ENCODE measurements at places on chromosomes 7 and 10. TPM values are rescaled to one million over a fixed set of nuclear protein-coding genes. Genes with fewer than 3 reads are reported as not detected.

DNA sequence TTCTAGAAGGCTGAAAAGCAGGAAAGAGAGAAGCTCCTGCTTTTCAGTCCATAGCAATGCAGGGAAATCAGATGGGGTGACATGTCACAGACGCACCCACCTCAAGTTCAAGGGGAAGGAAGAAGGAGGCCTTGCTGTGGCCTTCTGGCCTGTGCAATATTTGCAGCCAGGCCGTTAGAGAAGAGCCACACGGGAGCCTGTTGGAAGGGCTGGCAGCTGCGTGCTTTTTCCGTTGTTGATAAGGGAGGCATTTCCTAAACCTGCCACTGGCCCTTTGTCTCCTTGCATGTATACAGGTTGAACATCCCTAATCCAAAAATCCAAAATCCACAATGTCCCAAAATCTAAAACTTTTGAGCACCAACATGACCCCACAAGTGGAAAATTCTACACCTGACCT is 492.5 kb upstream of the ZMIZ1 start:
- H3K27me3 ChIP-seq = peaks cover under 1% of the 10 kb centered on the region
- H3K36me3 ChIP-seq = no peaks in the 10 kb centered on the region
- no peak overlapping the region for H3K4me3 ChIP-seq
- no peak for DNase-seq
- no peak overlapping the region for H3K27ac ChIP-seq
- H3K4me1 ChIP-seq = peaks cover 19% of the 10 kb centered on the region

- H3K4me3 ChIP-seq = peak overlapping the region; percentile 19
- no peaks in the 10 kb centered on the region for H3K36me3 ChIP-seq
- H3K4me1 ChIP-seq = peaks cover 48% of the 10 kb centered on the region
- peak overlapping the region; percentile 82 for H3K27ac ChIP-seq
- no peak for DNase-seq
Observed at GRCh38 chr10:132420981-132421846, 24.2 kb downstream of the PWWP2B start.

GRCh38 chr10:91096274-91096673 is 124.2 kb upstream of the PCGF5 start:
- H3K27me3 ChIP-seq = peaks cover 2% of the 10 kb centered on the region
- peaks cover 4% of the 10 kb centered on the region for H3K4me1 ChIP-seq
- no peak overlapping the region for H3K4me3 ChIP-seq
- no peak overlapping the region for H3K27ac ChIP-seq
- peaks cover 9% of the 10 kb centered on the region for H3K36me3 ChIP-seq

GRCh38 chr7:96921771-96922170 is 83.6 kb upstream of the DLX6 start:
- H3K4me3 ChIP-seq = no peak overlapping the region
- peaks cover 18% of the 10 kb centered on the region for H3K27me3 ChIP-seq
- no peak overlapping the region for H3K27ac ChIP-seq
- DNase-seq = no peak

GRCh38 chr7:154886591-154886990 is 116.3 kb downstream of the PAXIP1 start:
- H3K27me3 ChIP-seq = no peaks in the 10 kb centered on the region
- H3K4me1 ChIP-seq = no peaks in the 10 kb centered on the region
- no peak for DNase-seq
- no peaks in the 10 kb centered on the region for H3K36me3 ChIP-seq
- H3K27ac ChIP-seq = no peak overlapping the region

DNA sequence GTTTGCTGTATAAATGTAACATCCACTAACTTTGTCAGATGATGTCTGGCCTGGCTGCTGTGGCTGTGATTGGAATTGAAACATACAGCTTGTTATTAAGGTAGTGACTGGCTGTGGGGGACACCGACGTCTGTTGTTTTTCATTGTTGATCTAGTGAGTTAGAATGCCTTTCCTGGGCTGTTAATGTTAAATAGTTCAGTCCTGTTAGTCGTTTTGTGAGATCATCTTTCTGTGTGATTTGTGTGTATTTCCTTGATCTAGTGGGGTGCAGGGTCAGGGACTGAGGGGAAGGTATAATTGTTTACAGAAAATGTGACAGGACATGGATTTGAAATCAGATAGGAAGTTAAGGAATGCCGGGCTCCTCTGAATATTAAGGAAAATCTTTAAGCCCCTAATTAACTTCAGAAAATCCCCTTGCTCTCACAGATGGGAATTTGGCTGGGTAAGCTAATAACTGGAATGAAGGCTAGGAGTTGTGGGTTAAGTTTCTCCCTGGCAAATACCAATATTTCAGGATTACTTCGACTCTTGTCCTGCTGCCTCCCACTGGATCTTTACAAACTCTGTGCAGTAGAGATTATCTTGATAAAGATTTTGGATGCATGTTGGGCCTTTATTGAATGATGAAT is 163.1 kb downstream of the AUTS2 start:
- H3K27me3 ChIP-seq = no peaks in the 10 kb centered on the region
- no peak for DNase-seq
- H3K4me1 ChIP-seq = peaks cover 23% of the 10 kb centered on the region
- H3K4me3 ChIP-seq = no peak overlapping the region

DNA sequence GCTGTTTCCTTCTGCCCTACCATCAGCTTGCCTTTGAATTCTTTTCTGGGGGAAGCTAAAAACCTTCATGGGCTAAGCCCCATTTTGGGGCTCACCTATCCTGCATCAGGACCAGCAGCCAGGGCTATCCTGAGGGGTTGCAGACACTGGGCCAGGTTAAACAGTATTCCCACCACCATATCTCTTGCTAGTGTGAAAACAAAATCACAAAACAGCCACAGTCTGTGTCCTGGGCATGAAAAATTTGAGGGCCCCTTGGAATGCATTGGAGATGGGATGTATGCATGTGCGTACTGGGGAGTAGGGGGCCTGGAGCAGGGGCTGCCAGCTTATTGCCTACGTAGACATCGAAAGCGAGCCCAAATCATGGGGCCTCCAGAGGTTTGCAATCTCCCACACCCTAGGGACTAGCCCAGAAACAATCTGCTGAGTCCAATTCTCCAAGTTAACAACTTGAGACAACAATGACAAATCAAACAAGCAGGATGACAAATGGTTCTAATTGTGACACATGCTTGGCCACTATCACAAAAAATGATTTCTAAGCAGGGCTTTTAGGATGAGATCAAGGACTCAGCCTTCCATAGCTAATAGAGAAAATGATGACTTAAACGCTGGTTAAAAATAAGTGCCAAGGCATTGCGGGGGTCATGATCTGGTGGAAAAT is 557.1 kb downstream of the KCNMA1 start:
- no peak for DNase-seq
- H3K27ac ChIP-seq = no peak overlapping the region
- peaks cover 23% of the 10 kb centered on the region for H3K36me3 ChIP-seq

DNA sequence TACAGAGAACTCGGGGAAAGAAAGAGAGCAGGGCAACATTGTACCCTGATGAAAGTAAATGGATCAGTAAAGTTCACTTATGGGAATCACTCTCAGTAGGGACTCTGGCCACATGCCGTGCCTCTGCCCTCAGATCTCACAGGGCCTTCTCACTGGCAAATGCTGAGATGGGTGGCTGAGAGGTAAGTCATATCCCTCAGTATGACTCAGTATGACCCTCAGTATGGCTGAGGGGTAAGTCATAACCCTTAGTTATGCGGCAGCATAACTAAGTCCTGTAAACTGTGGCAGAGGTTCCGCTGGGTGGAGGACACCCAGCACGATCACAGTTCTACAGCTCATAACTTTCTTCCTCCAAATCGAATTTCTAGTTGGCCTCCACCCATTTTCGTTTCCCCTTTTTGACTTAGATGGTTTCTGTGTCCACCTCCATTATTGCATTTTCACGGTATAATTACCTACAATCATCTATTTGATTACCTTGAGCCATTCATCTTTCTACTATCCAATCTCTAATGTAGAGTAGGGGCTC is 26.5 kb upstream of the WNT16 start:
- H3K4me3 ChIP-seq = no peak overlapping the region
- H3K4me1 ChIP-seq = peaks cover 31% of the 10 kb centered on the region
- no peak overlapping the region for H3K27ac ChIP-seq
- no peak for DNase-seq

- no peaks in the 10 kb centered on the region for H3K27me3 ChIP-seq
- no peak overlapping the region for H3K4me3 ChIP-seq
- H3K36me3 ChIP-seq = no peaks in the 10 kb centered on the region
Observed at GRCh38 chr7:17434841-17435692, 136.6 kb downstream of the AHR start.

DNA sequence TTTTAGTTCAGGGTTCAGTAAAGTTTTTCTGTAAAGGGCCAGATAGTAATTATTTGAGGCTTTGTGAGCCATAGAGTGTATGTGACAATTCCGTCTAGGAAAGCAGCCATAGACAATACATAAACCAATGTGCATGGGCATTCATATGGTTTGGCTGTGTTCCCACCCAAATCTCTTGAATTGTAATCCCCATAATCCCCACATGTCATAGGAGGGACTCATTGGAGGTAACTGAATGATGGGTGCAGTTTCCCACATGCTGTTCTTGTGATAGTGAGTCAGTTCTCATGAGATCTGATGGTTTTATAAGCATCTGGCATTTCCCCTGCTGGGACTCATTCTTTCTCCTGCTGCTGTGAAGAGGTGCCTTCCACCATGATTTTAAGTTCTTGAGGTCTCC is 29.9 kb downstream of the SEC61G start:
- no peak overlapping the region for H3K27ac ChIP-seq
- H3K4me1 ChIP-seq = no peaks in the 10 kb centered on the region
- no peak overlapping the region for H3K4me3 ChIP-seq
- no peaks in the 10 kb centered on the region for H3K36me3 ChIP-seq

- no peak for DNase-seq
- H3K27ac ChIP-seq = no peak overlapping the region
- no peaks in the 10 kb centered on the region for H3K4me1 ChIP-seq
- no peaks in the 10 kb centered on the region for H3K27me3 ChIP-seq
Observed at GRCh38 chr7:66517212-66517909, 111.3 kb upstream of the KCTD7 start.

- no peaks in the 10 kb centered on the region for H3K27me3 ChIP-seq
- H3K27ac ChIP-seq = no peak overlapping the region
- no peaks in the 10 kb centered on the region for H3K4me1 ChIP-seq
Observed at GRCh38 chr7:143147070-143147469, 15.2 kb downstream of the PIP start.

DNA sequence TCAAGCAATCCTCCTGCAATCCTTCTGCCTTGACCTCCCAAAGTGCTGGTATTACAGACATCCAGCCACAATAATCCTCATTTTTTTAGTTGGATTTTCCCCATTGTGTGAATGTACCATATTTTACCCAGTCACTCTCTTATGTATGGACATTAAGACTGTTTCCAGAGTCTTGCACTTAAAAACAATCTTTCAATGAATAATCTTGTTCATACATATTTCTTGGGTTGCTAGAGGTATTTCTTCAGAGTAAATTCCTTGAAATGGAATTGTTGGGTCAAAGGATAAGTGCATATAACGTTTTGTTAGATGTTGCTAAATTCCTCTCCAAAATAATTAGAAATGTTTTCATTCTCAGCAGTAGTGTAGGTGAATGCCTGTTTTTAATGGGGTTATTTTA is 283.1 kb upstream of the KAT6B start:
- H3K4me1 ChIP-seq = peaks cover 20% of the 10 kb centered on the region
- peaks cover 2% of the 10 kb centered on the region for H3K36me3 ChIP-seq
- no peak for DNase-seq
- no peak overlapping the region for H3K27ac ChIP-seq

- H3K4me1 ChIP-seq = no peaks in the 10 kb centered on the region
- H3K27ac ChIP-seq = no peak overlapping the region
- no peak for DNase-seq
Observed at GRCh38 chr7:13540429-13540828, 449.0 kb downstream of the ETV1 start.

DNA sequence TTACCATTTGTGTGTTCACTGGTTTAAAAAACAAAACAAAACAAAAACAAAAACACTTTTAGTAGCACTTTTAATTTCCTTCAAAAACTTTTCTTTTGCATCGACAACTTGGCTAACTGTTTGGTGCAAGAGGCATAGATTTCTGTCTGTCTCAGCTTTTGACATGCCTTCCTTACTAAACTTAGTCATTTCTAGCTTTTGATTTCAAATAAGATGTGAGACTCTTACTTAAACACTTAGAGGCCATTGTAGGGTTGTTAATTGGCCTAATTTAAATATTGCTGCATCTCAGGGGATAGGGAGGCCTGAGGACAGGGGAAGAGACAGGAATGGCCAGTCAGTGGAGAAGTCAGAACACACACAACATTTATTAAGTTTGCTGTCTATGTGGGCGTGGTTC is 66.3 kb downstream of the AVL9 start:
- H3K4me3 ChIP-seq = no peak overlapping the region
- peaks cover 14% of the 10 kb centered on the region for H3K36me3 ChIP-seq
- peaks cover 7% of the 10 kb centered on the region for H3K4me1 ChIP-seq
- H3K27ac ChIP-seq = no peak overlapping the region
- no peak for DNase-seq

DNA sequence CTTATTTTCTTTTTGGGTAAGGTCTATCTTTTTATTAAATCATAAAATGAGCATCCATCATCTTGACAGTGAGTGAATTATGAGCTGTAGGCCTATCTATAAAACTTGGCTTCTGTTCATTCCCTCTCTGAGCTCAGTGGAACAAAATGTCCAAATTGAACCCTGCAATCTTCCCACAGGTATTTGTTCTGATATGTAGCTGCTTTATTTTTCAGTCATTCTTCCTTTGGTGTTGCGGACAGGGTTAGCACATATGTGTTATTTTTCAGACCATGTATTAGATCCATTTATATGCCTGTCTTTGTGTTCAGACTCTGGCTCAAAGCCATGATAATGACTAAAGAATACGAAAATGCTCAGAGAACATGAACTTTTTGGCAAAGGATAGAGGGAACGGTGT is 201.6 kb upstream of the KIAA1217 start:
- no peak for DNase-seq
- H3K36me3 ChIP-seq = no peaks in the 10 kb centered on the region
- peaks cover 2% of the 10 kb centered on the region for H3K27me3 ChIP-seq
- H3K4me3 ChIP-seq = no peak overlapping the region
- H3K27ac ChIP-seq = no peak overlapping the region

GRCh38 chr7:135753616-135754413 is 5.2 kb upstream of the FAM180A start:
- H3K4me1 ChIP-seq = peaks cover 22% of the 10 kb centered on the region
- no peak overlapping the region for H3K27ac ChIP-seq
- H3K36me3 ChIP-seq = no peaks in the 10 kb centered on the region
- no peak for DNase-seq
- no peak overlapping the region for H3K4me3 ChIP-seq

GRCh38 chr10:120392671-120393079 is 64.4 kb upstream of the PLPP4 start:
- no peak for DNase-seq
- H3K36me3 ChIP-seq = no peaks in the 10 kb centered on the region
- H3K4me3 ChIP-seq = no peak overlapping the region
- H3K4me1 ChIP-seq = no peaks in the 10 kb centered on the region

- H3K27me3 ChIP-seq = no peaks in the 10 kb centered on the region
- peaks cover 42% of the 10 kb centered on the region for H3K4me1 ChIP-seq
- peak overlapping the region; percentile 90 for H3K4me3 ChIP-seq
- H3K36me3 ChIP-seq = peaks cover 17% of the 10 kb centered on the region
- peak overlapping the region; percentile 98 for H3K27ac ChIP-seq
Observed at GRCh38 chr7:43869867-43870240, 537 bp upstream of the MRPS24 start.

GRCh38 chr7:75534727-75535307 is 42.7 kb downstream of the SPDYE5 start:
- H3K4me1 ChIP-seq = peaks cover 12% of the 10 kb centered on the region
- H3K27ac ChIP-seq = peak overlapping the region; percentile 25
- DNase-seq = no peak
- no peaks in the 10 kb centered on the region for H3K27me3 ChIP-seq

The CPA2 gene
- total RNA-seq = not detected

The PIK3AP1 gene
- 9.7 TPM for total RNA-seq

The CCDC186 gene
- 20.4 TPM for total RNA-seq

The PRPS1L1 gene
- total RNA-seq = not detected

The SORBS1 gene
- 7.0 TPM for total RNA-seq

The OR6V1 gene
- not detected for total RNA-seq

The RHOBTB1 gene
- 19.2 TPM for total RNA-seq

The CPN1 gene
- total RNA-seq = not detected

The PILRA gene
- total RNA-seq = 0.92 TPM

The CYP2E1 gene
- total RNA-seq = 6.3 TPM

The CHST12 gene
- 31.5 TPM for total RNA-seq

The CREB5 gene
- 10.2 TPM for total RNA-seq

Measured in chondrocyte (in vitro differentiated cells).